ENCODE measurements at places on chromosomes 4 and X. TPM values are rescaled to one million over a fixed set of nuclear protein-coding genes. Genes with fewer than 3 reads are reported as not detected.

The CLDN22 gene
- not detected for total RNA-seq

The MAGEA4 gene
- total RNA-seq = not detected

The CTAG1A gene
- not detected for total RNA-seq

The MAGEA2 gene
- not detected for total RNA-seq

The YTHDC1 gene
- total RNA-seq = 49.0 TPM

The BTK gene
- not detected for total RNA-seq

The GNRHR gene
- total RNA-seq = not detected

The AKAP14 gene
- total RNA-seq = not detected

Measured in epithelial cell of alveolus of lung (primary cell).